ENCODE measurements at places on chromosomes 11 and 22.

DNA sequence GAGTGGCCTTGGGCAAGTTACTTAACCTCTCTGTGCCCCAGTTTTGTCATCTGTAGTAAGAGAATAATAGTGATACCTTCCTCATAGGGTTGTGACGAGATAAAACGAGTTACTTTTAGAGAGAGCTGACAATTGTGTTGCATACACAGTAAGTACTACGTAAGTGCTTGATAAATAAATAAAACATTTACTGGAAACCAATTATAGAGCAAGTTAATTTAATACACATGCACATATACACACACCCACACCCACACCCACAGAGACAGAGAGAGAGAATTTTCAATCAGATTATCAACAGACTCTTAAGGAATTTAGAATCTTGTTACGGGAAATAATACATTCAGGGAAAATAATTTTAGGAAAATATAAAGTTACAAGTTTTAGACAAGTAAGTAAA is 1045.8 kb upstream of the TENM4 start:
- DNase-seq: no peak

DNA sequence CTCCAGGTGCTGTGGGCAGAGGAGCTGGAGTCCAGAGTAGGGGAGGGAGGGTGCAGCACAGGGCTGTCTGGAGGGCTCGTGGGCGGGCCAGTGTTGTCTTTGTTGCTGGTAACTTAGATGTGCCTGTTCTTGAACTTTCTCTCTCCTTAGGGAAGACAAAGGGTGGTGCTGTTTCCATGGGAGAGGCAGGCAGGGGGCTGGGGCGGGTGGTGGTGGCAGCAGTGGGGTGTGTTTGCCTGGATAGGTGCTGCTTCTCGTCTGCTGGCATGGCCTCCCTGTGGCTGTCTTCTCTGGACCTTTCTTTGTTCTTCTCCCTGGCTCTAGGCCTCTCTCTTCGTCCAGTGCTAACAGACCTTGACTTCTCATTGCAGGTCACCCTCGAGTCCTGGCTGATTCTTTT is 8.5 kb downstream of the SIDT2 start:
- DNase-seq: no peak

- no peak for DNase-seq
These were observed 368.7 kb downstream of the METTL15 start for GRCh38 chr11:28476864-28477263.

- DNase-seq: no peak
These were observed 442.2 kb upstream of the B3GAT1 start for GRCh38 chr11:134853992-134854991.

- no peak for DNase-seq
These were observed 775.0 kb upstream of the API5 start for GRCh38 chr11:42536611-42537360.

GRCh38 chr11:109342261-109342660 is 79.7 kb upstream of the C11orf87 start:
- DNase-seq: no peak
